Mesenteric fat pad (tissue), 1 donor: ENCODE measurements at places on chromosomes 11 and 22.

- DNase-seq, result no peak
These were observed 1.2 kb downstream of the TOB2 start for GRCh38 chr22:41445129-41446056.

DNA sequence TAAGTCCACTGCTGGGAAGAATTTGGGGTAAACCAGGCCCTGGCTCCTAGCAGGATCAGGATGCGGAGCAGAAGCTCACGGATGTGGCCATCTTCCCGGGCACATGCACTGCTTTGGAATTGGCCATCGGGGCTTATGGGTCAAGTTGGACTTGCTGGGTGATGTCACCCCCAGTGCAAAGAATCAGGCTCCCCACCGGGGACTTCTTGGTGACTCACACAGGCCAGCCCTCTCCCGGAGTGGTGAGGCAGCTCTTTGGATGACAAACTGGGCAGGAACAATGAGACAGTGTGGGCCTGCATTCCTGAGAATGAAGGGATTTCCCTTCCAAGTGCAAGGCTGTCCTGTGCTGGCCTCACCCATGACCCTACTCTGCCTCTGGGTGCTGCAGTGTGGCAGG lies 128.8 kb upstream of the ANO1 start:
- DNase-seq, result no peak

DNA sequence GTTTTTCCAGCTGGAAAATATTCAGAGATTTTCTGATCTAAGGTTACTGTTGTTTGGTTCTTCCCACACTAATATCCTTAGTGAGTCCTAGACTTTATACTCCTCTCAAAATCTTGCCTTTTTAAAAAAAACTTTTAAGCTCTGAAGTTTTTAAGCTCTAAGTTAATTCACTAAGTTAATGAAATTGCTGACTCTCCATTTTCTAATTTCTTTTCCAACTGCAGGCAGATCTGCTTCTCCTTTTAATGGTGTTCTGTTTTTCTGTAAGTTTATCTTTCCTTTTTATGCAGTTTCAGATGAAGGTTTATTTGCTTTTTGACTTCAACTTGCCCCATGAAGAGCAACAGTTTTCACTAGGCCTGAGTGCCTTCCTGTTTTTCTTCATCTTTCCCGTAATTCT lies 125.8 kb upstream of the ARHGAP42 start:
- DNase-seq, result no peak

- no peak for DNase-seq
These were observed 32.0 kb downstream of the CD82 start for GRCh38 chr11:44597358-44598012.

GRCh38 chr11:46690702-46691101 lies 9.7 kb downstream of the ARHGAP1 start:
- no peak for DNase-seq

GRCh38 chr11:7577291-7578190 lies 63.7 kb downstream of the PPFIBP2 start:
- DNase-seq, result no peak
